Immature natural killer cell (primary cell): ENCODE measurements at places on chromosomes 7 and 10. TPM values are rescaled to one million over a fixed set of nuclear protein-coding genes. Genes with fewer than 3 reads are reported as not detected.

Gene NUTM2E
- polyA plus RNA-seq, result not detected

Gene TTYH3
- polyA plus RNA-seq, result 1.3 TPM

Gene AZGP1
- not detected for polyA plus RNA-seq

Gene MEST
- polyA plus RNA-seq, result 3.0 TPM

Gene NRG3
- polyA plus RNA-seq, result not detected

Gene NEBL
- not detected for polyA plus RNA-seq

Gene ITIH2
- polyA plus RNA-seq, result not detected

Gene GDF10
- not detected for polyA plus RNA-seq

Gene TAS2R41
- polyA plus RNA-seq, result not detected

Gene CPA5
- not detected for polyA plus RNA-seq

Gene GNAT3
- polyA plus RNA-seq, result not detected

Gene INMT
- not detected for polyA plus RNA-seq

Gene EGR2
- polyA plus RNA-seq, result 0.29 TPM

Gene SH2D4B
- polyA plus RNA-seq, result not detected

Gene C10orf143
- 27.0 TPM for polyA plus RNA-seq

Gene CUL2
- polyA plus RNA-seq, result 33.2 TPM

Gene OLAH
- not detected for polyA plus RNA-seq

Gene GOLGA7B
- polyA plus RNA-seq, result 0.09 TPM

Gene HYAL4
- polyA plus RNA-seq, result not detected
